ENCODE measurements at places on chromosomes 7 and 10.

- peak; percentile 85 for DNase-seq
Measured at GRCh38 chr10:132319853-132320653, 11.9 kb upstream of the LRRC27 start.

DNA sequence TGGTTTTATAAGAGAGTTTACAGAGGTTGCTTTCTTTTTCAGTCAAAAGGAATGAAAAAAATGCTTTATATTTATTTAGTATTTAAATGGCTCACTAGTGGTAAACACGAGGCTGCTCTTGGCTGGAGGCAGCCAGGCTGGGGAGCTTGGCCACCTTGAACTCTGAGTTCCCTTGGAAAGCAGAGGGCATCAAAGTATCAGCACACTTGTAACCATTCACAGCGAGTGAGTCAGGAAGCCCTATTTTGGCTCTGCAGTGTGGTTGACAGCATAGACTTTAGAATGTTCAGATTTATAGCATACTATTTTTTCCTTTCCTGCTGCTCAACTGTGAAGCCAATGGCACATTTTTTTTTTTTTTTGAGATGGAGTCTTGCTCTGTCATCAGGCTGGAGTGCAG is 51.6 kb downstream of the CYCS start:
- DNase-seq, result peak; percentile 11

DNA sequence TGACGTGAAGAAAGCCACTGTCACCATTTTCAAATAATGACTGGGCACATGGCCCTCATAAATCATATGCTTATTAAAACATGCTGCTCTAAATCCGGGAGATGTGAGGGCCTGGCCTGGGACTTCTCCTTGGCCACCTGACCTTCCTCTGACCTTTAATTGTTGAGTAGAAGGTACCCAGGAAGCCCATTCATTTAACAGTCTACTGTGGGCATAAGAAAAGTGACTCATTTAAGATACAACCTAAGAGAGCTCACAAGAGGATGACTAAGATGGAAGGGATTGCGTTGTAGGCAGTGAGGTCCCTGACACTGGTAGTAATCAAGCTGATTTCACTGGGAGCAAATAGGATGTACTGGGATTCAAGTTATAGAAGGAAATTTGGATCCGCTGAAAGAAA is 203.4 kb upstream of the GPR26 start:
- DNase-seq, result no peak

GRCh38 chr10:74008212-74008731 is 10.4 kb downstream of the VCL start:
- peak; percentile 72 for DNase-seq

DNA sequence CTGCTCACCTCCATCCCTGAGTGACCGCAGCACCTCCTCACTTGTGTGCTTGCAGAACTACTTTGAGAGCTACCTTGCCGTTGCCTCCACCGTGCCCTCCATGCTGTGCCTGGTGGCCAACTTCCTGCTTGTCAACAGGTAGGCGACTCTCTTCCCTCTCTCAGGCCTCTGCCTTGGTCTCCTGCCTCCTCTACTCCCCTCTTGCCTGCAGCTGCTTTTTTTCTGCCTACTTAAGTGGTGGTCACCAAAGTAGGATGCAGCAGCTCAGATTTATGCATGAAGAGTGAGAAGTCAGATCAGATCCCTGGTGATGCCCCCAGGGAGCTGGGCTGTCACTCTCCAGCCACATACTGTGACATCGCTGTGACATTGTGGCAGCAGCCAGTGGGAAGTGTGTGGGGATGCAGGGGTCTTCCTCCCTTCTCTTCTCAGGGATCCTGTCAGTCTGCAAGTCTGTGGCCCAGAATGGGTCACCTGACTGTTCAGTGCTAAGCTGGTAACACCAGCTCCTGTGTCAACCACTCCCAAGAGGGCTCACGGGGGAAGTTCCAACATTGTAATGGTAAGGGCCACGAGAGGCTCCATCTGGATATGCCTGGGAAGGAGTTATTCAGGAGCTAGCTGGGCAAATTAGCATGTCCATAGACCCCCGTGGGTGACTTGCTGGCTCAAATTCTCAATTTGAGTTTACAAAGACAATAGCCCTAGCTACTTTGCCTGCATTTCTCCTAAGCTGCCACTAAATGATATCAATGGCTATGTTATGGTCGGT is 25.3 kb downstream of the SLC29A3 start:
- no peak for DNase-seq

GRCh38 chr7:27031289-27032172 is 64.3 kb downstream of the HOXA1 start:
- DNase-seq, result peak; percentile 45

DNA sequence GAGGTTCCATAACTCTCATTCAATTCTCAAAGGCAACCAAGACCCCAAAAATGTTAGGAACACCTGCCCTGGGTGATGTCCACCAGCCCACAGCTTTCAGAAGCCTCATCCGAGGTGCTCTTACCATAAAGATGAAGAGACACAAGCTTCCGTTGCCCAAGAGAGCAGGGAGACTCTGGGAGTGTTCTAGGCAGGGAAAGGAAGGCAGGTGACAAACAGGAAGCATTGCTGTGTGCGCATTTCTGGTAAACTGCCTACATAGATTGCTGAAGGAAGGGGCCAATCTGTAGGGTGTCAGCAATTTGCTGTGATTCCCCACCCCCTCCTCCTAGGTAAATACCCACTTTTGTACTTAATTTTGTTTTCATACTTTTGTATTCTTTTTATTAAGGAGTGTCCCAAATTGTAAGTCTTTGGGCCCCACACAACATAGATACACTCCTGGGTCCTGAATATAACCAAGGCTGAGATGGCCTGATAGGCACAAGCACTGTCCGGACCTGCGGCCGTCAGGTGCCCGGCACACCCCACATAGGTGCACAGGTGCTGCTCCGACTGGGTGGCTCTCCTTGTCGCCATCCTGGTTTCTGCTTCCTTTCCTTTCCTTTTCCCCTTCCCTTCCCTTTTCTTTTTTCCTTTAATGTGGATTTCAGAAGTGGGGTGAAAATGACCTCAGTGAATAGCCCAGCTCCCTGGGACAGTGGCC is 51.4 kb upstream of the SMNDC1 start:
- no peak for DNase-seq

DNA sequence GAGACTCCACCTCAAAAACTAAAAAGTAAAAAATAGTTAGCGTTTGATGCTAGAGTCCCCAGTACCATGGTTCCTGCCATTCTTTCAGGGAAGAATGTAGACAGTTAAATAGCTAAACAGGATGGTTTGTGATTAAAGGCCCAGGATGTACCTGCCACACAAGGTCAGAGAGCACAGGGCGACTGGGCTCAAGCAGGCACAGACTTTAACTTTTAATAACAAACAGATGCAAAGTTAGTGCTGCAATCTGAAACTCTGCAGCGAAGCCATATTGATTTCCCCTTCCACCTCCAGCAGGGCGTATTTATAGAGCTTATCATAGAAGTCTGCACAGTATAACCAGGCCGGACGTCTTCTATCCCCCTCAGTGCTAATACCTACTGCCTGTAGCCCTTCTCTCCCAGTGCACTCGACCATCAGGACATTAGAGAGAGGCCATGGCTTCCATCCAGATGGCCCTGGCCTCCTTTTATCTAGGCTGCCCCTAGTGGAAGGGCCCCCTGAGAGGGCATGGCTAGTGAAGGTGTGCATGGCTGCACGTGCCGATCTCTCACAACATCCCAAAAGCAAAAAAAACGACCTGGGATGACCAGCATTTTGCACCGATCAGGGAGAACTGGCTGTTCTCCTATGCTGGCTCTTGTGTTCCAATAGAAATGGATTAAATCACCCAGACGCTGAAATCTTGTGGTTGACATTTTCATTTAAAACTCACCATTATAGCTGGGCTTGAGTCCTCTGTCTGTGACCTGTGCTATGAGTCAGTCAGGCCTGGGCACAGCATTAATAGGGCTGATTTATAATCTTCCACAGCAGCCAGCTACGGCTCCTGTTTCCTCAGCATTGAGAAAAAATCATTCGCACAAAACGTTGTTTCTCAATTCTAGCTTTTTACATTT is 7.6 kb upstream of the BAG3 start:
- DNase-seq, result no peak

DNA sequence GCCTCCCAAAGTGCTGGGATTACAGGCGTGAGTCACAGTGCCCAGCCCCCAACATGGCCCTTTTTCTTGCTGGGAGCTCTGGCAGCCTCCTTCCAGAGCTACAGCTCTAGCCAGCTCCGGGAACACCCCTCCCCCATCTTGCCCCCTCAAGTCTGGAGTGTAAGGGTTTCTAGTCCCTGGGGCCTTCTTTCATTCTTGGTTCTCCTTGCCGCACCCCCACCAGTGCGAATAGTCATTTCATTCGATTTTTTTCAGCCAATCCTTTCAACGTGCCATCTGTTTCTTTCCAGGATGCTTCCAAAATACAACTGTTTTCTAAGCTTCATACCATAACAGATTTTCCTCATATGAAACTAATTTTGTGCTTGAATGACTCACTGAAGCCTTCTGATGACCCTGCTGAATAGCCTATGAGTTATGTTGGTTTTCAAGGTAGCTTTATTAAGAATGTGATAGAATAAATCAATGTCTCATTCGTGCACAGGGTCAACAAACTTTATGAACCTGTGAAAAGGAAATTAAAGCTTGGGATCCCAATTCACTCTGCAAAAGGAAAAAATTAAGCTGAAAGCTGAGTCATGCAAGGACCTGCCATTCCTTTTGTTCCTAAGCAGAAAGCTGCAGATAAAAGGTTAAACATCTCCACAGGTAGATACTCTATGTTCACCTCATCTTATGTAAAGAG is 38.6 kb downstream of the CDC14C start:
- no peak for DNase-seq

DNA sequence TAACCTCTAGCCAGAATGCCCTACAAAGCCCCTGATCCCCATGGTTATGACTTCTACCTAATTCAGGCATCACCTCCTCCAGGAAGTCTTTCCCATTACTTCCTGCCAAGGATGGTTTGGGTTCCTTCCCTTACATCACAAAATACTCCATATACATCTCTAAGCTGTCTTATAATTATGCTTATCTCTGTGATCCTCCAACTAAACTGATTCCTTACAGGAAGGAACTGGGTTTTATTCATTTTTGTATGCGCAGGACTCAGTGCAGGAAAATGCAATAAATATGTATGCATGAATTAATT is 41.3 kb downstream of the PIP4K2A start:
- no peak for DNase-seq

DNA sequence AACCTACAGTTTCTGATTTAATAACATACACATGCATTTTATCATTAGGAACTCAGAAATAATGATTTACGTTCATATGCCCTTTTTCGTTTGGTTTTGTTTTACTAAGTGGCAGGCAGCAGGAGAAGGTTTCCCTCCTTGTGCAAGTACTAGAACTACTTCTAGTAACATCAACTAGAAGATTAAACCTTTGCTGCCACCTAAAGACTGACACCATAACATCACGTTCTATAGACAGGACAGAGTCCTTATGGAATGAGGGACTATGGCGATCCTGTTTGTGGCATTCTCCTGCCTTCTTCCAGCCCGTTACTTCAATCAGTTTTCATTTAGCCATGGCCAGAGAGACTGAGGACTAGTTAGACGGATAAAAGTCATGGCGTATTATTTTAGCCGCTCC is 53.2 kb downstream of the GAD2 start:
- peak; percentile 18 for DNase-seq

DNA sequence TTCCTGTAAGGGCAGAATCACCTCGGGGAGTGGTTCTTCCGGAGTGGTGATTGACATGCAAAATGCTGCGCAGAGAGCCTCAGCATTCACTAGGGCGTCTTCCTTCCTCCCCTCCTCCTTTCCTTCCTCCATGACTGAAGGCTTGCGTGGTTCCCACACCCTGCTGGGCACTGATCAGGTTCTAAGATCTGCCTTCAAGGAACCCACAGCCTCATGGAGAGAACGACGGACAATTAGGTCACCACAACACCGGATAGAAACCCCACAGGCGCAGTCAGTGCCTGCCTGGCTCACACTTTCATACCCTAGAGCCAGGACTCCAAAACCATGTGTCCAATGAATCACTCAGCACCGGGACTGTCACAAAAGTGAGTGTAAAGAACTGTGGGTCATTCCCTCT is 131.3 kb downstream of the DPP6 start:
- no peak for DNase-seq

- DNase-seq, result no peak
Measured at GRCh38 chr7:505171-505570, 14.5 kb downstream of the PDGFA start.

DNA sequence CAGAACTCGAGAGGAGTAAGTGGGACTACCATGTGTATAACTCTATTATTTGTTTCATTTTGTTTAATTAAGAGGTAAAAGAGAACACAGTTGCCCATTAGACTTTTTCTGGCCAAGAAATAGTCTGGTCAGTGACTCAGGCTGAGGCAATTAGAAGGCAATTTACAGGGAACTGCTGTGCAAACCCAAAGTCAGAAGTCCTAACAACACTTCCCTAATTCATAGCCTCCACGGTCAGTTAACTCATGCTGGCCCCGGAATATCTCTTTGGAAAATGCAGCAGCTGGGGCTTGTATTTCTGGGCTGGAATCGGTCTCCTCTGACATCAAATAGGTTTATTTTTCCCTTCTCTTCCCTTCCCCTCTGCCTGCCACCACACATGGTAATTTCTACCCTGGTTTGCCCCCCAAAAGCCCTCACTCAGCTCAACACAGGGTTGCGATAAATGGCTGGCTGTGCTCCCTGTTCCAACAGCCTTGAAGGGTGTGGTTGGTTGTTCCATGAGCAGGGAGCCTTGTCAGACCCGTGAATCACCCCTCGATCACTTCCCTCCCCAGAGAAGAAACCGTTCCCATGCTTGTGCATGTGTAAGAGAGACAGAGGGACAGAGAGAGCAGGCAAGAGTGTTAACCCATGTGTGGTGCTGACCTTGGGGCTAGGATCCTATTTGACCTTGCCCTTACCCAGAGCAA is 5.3 kb downstream of the SH3PXD2A start:
- DNase-seq, result peak; percentile 74

- peak; percentile 39 for DNase-seq
Measured at GRCh38 chr10:28880683-28880950, 203.3 kb downstream of the BAMBI start.

DNA sequence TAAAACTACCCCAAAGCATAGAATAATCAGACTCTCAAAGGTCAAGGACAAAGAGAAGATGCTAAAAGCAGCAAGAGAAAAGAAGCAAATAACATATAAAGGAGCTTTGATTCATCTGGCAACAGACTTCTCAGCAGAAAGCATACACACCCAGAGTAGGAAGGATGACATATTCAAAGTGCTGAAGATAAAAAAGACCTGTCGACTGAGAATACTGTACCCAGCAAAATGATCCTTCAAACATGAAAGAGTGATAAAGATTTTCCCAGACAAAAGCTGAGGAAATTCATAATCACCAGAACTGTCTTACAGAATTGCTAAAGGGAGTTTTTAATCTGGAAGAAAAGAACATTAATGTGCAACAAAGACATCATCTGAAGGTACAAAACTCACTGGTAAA is 14.9 kb downstream of the KCNK18 start:
- DNase-seq, result no peak

DNA sequence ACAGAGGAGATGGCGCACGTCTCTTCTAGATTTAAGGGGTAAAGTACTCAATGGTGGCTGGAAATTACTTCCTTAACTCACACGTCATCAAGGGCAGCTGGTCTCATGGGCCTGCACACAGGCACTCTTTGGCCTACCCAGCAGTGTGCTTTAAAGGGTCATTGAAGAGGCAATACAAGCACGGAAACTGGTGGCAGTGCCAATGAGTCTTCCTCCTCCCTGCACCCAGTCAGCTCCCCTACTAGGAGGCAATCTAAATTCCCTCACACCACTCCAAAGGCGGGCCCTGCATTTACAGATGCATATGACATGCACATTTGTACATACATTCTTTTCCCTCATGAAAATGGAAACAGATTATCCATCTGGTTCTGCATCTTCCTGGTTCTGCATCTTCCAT is 47.4 kb downstream of the PPIF start:
- no peak for DNase-seq

Data from fibroblast of pulmonary artery (primary cell).